ENCODE measurements at places on chromosomes 5 and 9. TPM values are rescaled to one million over a fixed set of nuclear protein-coding genes. Genes with fewer than 3 reads are reported as not detected.
A peak's percentile ranks its signal among the peaks of the same experiment; 100 is the strongest.

GRCh38 chr5:128667751-128668150, 129.7 kb upstream of the FBN2 start:
- DNase-seq: no peak
- no peak overlapping the region for H3K4me3 ChIP-seq

GRCh38 chr5:26582350-26583045, 455.9 kb downstream of the CDH9 start:
- H3K4me1 ChIP-seq: no peaks in the 10 kb centered on the region
- no peak overlapping the region for H3K27ac ChIP-seq
- no peaks in the 10 kb centered on the region for H3K27me3 ChIP-seq
- H3K4me3 ChIP-seq: no peak overlapping the region
- no peak for DNase-seq

Gene KCTD16
- 0.11 TPM for total RNA-seq

DNA sequence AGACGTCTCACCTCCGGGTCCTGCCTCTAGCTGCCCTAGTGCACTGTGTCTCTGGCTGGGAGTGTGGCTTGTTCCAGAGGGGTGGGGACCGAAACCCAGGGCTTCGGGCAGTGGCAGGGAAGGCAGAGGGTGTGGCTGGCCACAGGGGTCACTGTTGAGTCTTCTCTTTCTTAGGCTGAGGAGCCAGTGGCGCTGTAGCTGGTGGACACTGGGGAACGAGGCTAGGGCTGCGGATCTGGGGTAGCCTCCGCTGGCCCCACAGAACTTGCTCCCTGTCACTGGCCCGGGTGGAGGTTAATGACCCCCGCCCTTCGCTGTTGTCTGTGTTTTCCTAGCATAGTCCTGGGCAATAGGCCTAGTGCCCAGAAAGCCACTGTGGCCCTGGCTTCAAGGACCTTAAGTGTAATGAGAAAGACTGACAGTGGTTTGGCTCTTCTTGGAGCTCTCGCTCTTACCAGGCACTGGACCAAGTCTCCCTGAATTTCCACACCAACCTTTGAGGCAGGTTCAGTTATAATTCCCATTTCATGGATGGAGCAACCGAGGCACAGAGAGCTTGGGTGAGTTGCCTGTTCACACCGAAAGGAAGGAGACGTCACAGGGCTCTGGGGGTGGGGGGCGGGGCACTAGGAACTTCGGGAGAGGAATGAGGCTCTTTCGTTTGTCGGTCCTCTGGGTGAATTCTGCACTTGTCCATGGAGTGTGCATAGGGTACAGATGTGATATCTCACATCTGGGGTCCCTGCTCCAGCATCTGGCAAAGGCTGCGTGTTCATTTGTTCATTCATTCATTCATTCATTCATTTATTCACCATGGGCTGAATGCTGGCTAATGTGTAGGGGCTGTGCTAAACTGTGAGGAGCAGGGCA, 4.8 kb upstream of the IER5L start:
- H3K27me3 ChIP-seq: peaks cover 45% of the 10 kb centered on the region
- H3K36me3 ChIP-seq: no peaks in the 10 kb centered on the region
- H3K27ac ChIP-seq: no peak overlapping the region
- DNase-seq: peak; percentile 85

Gene SGCD
- 0.11 TPM for total RNA-seq

Gene JADE2
- total RNA-seq: 99.7 TPM

Gene TXNDC8
- total RNA-seq: not detected

Gene CAMK4
- 6.3 TPM for total RNA-seq

DNA sequence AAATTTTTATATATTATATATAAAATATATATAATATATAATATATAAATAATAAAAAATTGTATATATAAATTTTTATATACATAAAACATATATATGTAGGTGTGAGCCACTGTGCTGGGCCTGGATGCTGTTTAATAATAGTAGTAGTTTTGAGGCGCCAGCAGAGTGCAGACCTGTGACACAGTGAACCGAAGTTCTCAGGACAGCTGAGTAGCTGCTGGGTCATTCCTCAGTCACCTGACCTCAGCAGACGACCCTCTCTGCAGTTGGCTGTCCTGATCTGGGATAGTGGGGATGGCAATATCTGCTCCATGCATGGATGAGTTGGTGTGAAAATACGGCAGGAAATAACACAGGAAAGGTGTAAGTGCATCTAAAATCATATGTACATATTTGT, 3.3 kb upstream of the SNX18 start:
- H3K36me3 ChIP-seq: peaks cover under 1% of the 10 kb centered on the region
- H3K27me3 ChIP-seq: peaks cover 3% of the 10 kb centered on the region
- no peak for DNase-seq
- 0 out of 2 replicates have a peak, but pooled peaks cover 2% of the 10 kb centered on the region for H3K4me1 ChIP-seq
- no peak overlapping the region for H3K27ac ChIP-seq

GRCh38 chr9:113503613-113504211, 40.2 kb downstream of the RGS3 start:
- no peaks in the 10 kb centered on the region for H3K36me3 ChIP-seq
- no peak for DNase-seq
- no peaks in the 10 kb centered on the region for H3K27me3 ChIP-seq
- no peaks in the 10 kb centered on the region for H3K4me1 ChIP-seq

Gene CNTNAP3B
- total RNA-seq: 4.7 TPM

GRCh38 chr9:16044579-16044881, 491.7 kb downstream of the CCDC171 start:
- DNase-seq: no peak
- no peaks in the 10 kb centered on the region for H3K4me1 ChIP-seq
- no peaks in the 10 kb centered on the region for H3K36me3 ChIP-seq
- H3K4me3 ChIP-seq: no peak overlapping the region
- no peaks in the 10 kb centered on the region for H3K27me3 ChIP-seq
- H3K27ac ChIP-seq: no peak overlapping the region

Gene RAI14
- 127 TPM for total RNA-seq

Gene OR1J2
- total RNA-seq: not detected

Gene PCDHB11
- 2.0 TPM for total RNA-seq

DNA sequence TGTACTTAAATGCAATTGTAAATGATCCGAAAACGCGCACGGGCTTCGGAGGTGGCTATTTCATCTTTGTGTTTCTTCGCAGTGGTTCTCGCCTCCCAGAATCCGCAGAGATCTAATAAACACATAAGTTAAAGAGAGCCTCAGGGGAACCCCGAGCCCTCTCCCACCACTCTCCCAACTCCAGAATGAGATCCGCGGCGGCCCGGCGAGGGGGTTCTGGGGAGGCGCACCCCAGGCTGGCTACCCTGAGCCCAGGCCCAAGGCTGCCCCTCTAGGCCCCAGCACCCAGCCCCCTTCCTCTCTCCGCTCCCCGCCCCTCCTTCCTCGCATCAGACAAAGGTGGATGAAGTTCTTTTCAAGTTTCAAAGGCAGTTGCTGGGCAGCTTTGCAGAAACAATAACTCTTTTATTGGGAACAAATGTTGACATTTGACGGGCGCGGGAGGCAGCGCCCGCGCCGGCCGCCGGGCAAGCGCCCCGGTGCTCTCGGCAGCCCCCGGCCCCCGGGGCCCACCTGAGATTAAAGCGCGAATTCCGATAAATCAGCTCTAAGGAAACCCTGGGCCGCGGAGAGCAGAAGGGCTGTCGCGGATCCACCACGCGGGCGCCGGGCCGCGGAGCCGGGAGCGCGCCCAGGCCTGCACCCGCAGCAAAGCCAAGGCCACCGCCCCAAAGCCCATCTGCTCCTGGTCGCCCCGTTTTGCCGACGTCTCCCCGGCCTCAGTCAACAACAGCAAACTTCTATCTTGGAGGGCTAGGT, 8.4 kb downstream of the IRX2 start:
- H3K4me1 ChIP-seq: no peaks in the 10 kb centered on the region
- peaks cover 52% of the 10 kb centered on the region for H3K27me3 ChIP-seq
- H3K36me3 ChIP-seq: peaks cover 52% of the 10 kb centered on the region
- H3K27ac ChIP-seq: no peak overlapping the region

GRCh38 chr5:6287176-6287575, 91.2 kb downstream of the MED10 start:
- H3K4me3 ChIP-seq: no peak overlapping the region
- no peaks in the 10 kb centered on the region for H3K4me1 ChIP-seq
- no peaks in the 10 kb centered on the region for H3K36me3 ChIP-seq
- no peaks in the 10 kb centered on the region for H3K27me3 ChIP-seq
- DNase-seq: no peak

- no peak overlapping the region for H3K27ac ChIP-seq
- H3K4me3 ChIP-seq: no peak overlapping the region
- H3K4me1 ChIP-seq: no peaks in the 10 kb centered on the region
- peaks cover 9% of the 10 kb centered on the region for H3K36me3 ChIP-seq
- no peaks in the 10 kb centered on the region for H3K27me3 ChIP-seq
- no peak for DNase-seq
These were observed 27.5 kb upstream of the GPR21 start for GRCh38 chr9:123005964-123006363.

Gene CSF1R
- not detected for total RNA-seq

DNA sequence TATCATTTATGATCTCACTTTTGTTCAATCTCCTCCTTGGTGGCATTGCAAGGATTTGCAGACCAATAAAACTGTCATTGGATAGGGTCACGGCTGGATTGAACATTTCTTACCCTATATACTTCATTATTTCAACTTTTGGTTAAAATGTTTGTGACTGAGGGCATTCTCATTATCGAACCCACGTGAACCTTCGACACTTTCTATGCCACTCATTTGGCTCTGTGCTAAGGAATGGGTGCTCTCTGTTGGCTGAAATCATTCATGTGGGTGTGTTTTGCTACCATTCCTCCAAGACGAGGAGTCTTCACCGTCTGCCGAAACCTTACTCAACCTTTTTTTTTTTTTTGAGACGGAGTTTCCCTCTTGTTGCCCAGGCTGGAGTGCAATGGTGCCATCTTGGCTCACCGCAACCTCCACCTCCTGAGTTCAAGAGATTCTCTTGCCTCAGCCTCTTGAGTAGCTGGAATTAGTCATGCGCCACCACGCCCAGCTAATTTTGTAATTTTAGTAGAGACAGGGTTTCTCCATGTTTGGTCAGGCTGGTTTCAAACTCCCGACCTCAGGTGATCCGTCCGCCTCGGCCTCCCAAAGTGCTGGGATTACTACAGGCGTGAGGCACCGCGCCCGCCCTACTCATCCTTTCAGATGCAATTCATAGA, 62.5 kb downstream of the CSNK1A1 start:
- H3K27me3 ChIP-seq: no peaks in the 10 kb centered on the region
- DNase-seq: no peak
- H3K27ac ChIP-seq: no peak overlapping the region
- H3K4me3 ChIP-seq: no peak overlapping the region
- peaks cover 7% of the 10 kb centered on the region for H3K36me3 ChIP-seq

DNA sequence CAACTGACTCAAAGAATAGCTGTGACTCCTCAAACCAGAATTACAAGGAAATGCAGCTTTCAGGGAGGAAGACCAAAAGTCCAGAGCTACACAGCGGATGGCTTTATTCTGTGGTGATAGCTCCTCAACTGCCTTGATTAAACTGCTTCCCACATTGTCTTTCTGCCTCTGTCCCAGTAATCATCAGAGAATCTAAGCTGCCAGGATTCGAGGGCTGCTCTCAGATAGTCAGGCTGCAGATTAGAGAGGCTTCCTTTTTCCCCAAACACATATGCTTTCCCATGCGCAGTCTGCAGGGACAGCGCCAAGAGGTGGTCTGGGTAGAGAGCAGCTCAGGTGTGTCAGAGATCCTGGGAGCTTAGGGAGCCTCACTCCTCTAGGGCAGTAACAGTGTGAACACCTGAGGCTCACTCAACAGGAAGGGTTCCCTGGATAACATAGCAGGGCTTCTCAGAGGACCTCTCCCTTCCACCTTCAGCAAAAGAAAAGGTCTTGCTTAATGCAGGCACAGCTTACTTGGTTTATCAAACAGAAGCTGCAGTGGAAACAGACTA, 439.9 kb upstream of the TLE4 start:
- peak; percentile 41 for DNase-seq
- H3K27ac ChIP-seq: no peak overlapping the region
- no peak overlapping the region for H3K4me3 ChIP-seq

DNA sequence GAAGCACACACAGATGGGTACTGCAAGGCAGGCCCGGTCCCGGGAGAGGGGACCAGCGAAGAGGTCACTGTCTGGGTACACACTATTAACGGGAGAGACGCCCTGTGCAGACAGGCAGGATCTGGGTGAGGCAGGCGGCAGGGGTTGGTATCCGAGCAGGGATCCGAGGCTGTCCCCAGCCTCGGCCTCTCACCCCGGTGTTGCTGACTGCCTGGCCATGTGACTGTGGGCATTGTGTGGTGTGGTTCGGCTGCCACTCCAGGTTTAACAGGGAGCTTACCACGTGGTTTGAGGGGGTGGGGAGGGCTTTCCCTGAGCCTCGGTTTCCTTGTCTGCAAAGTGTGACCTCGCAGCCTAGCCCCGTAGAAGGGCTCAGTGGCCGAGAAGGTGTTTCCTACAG, 11.1 kb upstream of the RALGDS start:
- no peaks in the 10 kb centered on the region for H3K36me3 ChIP-seq
- H3K4me1 ChIP-seq: no peaks in the 10 kb centered on the region
- no peak overlapping the region for H3K4me3 ChIP-seq
- H3K27ac ChIP-seq: no peak overlapping the region
- no peak for DNase-seq
- no peaks in the 10 kb centered on the region for H3K27me3 ChIP-seq
